ENCODE measurements at places on chromosomes 6 and 20.
A peak's percentile ranks its signal among the peaks of the same experiment; 100 is the strongest.

DNA sequence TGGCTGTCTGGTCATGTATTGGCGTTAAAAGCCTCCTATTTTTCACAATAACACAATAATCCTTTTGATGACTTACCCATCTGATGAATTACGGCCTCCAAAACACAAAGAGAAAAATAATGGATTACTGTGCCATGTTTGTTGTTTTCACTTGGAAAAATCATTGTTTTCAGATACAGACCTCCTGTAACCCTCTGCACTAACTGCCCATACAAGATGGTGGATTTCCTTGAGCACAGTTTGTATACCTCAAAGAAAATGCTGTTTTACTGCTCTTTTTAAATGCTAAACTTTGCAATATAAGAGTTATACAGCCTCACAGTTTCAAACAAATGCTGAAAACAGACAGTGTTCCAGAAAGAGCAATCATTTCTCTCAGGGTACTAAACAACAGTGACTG, 61.0 kb downstream of the SMLR1 start:
- no peak for DNase-seq

DNA sequence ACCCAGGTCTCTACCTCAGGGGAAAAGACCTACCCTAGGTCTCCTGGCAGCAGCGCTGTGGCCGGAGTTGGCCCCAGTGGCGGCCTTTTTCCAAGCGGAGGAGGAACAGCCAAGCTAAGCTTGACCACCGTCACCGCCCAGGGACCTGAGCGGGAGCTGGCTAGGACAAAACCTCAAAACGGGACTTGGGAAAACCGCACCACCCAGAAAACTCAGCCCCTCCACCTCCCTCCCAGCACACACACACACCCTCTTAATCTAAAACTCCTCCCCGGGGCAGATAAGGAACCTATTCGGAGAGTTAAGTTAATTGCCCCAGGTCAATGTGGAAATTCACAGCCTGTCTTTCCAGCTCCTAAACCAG, 2.7 kb upstream of the TRERF1 start:
- DNase-seq = no peak

- no peak for DNase-seq
These were observed 49.8 kb downstream of the TSHZ2 start for GRCh38 chr20:53021934-53022333.

DNA sequence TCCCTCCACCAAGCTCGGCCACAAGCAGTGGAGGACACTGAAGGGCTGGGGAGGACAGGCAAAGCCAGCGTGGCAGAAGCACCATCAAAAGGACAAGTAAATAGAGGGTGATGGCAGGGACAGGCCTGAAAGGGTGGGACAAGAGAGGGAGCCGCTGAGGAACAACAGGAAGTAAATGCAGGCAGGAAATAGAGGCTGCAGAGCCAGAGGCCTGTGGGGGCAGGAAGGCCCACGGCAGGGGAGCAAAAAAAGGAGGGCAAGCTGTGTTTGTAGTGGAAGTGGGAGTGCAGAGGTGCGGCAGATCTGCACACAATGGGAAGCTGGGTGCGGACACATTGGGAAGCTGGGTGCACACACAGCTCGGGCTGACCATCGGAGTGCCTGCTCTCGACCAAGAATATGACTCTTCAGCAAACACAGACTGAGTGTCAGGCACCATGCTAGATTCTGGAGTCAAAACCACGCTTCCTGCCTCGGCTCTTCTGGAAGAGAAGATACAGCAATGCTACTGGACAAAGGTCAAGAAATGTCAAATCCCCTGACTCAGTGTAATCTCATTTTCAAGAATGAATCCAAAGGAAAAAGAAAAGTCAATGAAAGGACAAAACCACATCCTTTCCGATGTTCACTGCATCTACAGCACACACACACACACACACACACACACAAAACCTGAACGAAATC, 40.4 kb upstream of the RAB22A start:
- no peak for DNase-seq

GRCh38 chr6:31441365-31442267, 38.2 kb downstream of the MICA start:
- DNase-seq = no peak

DNA sequence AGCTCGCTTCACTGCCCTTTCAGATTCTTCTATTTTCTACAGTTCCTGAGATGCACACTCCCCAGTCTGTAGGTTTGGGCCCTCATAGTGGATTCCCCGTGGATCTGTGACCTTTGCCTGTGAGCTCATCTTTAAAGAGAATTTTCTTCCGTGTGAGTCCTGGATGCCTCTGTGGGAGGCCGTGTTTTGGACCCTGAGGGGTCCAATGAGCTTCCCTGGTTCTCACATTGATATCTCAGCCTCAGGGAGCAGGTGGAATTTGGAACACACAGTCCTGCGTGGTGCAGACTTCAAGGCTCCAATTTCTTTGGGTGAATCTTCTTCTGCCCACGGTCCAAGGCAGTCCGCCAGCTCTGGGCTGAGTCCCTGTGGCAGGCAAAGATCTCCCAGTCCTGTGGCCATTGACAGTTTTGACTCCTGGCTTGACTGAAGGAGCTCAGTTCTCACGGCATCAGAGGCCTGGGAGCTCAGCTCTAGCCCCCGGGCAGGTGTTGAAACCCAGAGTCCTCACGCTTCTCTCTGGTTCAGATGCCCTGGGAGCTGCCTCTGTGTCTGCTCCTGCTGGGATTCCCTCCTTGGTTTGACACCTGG, 61.0 kb downstream of the PSMG4 start:
- DNase-seq = no peak

GRCh38 chr6:142355520-142356174, 53.8 kb downstream of the ADGRG6 start:
- DNase-seq = no peak

DNA sequence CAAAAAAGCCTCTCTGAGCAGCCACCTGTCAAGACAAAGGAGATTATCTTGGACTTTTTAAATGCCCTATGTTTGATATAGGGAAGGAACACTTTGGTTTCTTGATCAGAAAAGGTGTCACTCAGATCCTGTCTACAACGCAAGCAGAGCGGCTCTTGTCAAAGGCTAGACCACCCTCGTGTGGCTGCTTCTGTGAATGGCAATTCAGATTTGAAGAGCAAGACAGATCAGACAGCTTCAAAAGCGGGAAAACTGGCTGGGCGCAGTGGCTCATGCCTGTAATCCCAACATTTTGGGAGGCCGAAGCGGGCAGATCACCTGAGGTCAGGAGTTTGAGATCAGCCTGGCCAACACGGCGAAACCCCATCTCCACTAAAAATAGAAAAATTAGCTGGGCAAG, 10.1 kb upstream of the NXT1 start:
- peak; percentile 16 for DNase-seq

DNA sequence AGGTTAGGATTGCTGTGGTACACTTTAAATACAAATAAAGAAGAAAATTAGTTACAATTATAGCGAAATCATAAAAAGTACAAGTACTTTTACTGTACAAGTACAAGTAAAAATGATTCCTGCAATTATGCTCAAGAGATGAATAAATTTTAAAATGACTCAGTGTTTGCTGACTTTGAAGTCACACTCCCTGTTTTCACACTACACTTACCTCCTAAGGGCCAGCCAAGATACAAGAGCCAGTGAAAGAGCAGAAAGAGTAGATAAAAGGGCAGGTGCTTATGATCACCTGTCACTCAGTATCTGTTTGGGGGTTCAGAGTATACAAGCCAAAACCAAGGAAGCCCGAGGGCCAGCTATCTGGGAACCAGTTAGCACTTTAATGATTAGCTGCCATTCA, 41.0 kb upstream of the COL21A1 start:
- DNase-seq = no peak

- DNase-seq = no peak
These were observed 10.0 kb downstream of the KIF16B start for GRCh38 chr20:16563066-16563806.

DNA sequence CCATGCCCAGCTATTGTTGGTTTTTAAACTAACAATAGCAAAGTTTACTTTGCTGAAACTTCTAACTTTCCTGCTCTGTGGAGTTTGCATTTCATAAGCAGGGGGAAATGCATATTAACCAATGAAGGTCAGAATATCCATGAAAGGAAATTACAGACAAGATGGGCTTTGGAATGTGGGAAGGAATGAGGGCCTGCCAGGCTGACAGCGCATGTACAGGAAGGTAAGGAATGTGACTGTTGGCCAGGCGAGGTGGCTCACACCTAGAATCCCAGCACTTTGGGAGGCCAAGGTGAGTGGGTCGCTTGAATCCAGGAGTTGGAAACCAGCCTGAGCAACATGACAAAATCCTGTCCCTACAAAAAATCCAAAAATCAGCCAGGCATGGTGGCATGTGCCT, 49.6 kb downstream of the CDK5RAP1 start:
- DNase-seq = no peak

GRCh38 chr6:118770112-118770788, 118.9 kb upstream of the CEP85L start:
- no peak for DNase-seq

DNA sequence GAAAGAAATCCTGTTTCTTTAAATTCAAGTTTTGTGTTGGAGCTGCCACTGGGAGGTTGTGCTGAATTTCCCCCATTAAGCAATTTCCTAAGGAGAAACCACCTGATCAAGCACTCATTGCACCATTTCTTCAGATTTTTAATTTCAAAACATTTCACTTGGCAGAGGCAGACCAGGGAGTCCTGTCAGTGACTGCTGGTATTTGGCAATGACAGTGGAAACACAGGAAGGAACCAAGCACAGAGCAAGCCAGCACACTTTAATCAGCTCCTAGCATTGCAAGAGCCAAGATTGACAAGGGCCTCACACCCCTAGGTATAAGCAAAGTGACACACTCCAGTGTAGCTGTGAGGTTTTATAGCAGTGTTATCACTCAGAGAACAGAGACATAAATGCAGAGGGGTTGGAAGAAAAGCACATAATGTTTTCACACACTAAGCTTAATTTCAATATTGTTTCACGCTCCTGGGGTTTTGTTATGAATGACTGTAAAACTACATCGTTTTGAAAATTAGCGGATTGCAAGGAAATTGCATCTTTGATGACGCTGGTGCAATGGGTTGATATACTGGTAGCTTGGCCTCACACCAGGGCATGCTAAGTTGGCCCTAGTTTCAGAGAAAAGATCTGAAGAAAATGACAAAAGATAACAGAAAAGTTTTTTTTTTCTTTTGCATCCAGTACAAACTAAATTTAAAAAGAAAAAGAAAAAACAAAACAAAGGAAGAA, 768.4 kb downstream of the TFAP2A start:
- DNase-seq = no peak

DNA sequence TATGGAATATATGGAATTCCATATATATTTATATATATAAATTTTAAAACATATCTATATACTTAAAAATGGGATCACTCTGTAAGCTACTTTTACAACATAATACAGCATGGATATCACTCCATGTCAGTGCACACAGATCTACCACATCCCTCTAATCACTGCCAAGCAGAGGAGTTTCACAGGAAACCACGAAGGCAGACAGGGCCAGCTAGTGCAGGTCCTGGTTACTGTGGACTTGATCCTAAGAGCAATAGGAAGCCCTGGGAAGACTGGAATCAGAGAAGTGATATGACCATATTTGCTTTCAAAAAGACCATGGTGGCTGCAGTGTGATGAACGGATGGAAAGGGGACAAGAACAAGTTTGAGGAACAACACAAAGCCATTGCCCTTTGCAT, 40.0 kb upstream of the NRN1 start:
- no peak for DNase-seq

DNA sequence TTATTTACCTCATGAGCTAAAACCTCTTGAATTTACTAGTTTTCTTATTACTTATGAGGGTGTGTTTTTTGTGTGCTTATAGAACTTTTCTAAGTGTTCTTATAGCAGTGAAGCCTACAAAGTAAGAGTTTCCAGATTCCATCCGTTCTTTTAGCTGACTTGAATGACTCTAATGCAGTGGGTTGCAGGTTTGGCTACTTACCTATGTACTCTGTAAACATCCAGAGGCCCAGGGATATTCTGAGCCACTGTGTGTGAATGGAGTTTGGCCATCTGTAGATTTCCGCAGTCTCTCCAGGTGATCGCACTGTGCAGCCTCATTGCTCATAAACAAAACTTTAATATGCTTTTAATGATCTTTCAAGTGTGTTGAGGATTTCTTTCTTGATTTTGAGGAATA, 157.8 kb downstream of the MYO6 start:
- DNase-seq = no peak

- peak; percentile 57 for DNase-seq
These were observed at the start of gene NRSN1 for GRCh38 chr6:24125980-24126379. Gene NRSN1 (plus strand): TSS chr6:24126215. CDS start chr6:24134328, 8,113 bp downstream.

Measured in NCI-H1694 treated with DMSO at 0.1 percent for 48 hours (cell line).